T-helper 17 cell (primary cell): ENCODE measurements at places on chromosomes 2 and 18. TPM values are rescaled to one million over a fixed set of nuclear protein-coding genes. Genes with fewer than 3 reads are reported as not detected.

SCG2 gene
- total RNA-seq, result not detected

TPO gene
- 2.4 TPM for total RNA-seq

MYL1 gene
- total RNA-seq, result not detected

DAPL1 gene
- total RNA-seq, result not detected

DSG3 gene
- not detected for total RNA-seq

SCYGR4 gene
- total RNA-seq, result 0.99 TPM

ALLC gene
- not detected for total RNA-seq

BOLL gene
- total RNA-seq, result not detected

TNFRSF11A gene
- 3.1 TPM for total RNA-seq

DNA sequence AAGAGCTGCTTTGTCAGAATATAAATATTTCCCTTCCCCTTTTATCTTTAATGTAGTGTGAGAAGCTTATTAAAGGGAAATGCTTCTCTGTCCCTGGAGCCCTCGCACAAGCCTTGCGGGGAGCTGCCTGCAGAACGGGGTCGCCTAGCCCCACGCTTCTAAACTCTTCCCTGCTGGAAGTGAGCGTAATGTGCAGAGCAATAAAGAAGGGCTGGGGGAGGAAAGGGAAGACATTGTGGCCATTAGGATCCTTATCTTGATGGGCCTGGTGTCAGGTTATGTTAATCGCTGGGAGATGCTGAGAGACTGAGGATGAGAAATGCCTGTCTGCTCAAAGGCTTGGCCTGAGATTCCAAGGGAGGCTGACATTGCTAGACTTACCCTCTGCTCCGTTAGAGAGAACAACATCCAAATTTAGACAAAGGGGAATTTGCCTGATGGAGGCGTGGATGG is 18.9 kb upstream of the FZD7 start:
- DNase-seq, result no peak

- DNase-seq, result no peak
Observed at GRCh38 chr2:88097891-88098557, 29.8 kb downstream of the FABP1 start.

GRCh38 chr18:23828426-23828825 is 139.2 kb downstream of the LAMA3 start:
- no peak for DNase-seq

GRCh38 chr2:123596621-123597020 is 428.5 kb upstream of the CNTNAP5 start:
- DNase-seq, result no peak

GRCh38 chr2:141589314-141589713 is 541.5 kb downstream of the LRP1B start:
- no peak for DNase-seq

GRCh38 chr2:174072069-174072468 is 106.9 kb upstream of the SP3 start:
- no peak for DNase-seq
